ENCODE measurements at places on chromosomes 3 and 15.

DNA sequence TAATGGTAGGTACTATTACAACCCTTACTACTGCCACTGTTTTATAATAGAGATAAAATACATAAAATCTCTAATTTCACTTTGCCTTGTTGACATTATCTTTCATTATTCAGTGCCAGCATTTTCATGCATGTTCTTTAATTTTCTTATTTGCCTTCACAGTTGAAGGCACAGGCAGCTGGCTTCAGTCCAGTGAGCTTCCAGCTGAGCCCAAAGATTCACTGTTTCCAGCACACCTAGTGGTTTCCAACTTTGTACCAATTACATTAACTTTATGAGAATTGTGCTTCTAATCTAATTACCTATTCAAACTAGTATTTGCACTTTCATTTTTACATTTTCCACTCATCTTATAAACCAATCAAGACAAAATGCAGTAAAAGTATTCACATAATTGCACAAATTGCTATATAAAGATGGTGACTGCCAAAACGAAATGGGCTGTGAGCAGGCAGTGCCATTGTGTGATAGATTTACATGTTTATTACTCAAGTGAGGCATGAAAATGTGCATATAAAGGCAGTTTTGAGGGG is 228.3 kb downstream of the MFSD1 start:
- DNase-seq = no peak

DNA sequence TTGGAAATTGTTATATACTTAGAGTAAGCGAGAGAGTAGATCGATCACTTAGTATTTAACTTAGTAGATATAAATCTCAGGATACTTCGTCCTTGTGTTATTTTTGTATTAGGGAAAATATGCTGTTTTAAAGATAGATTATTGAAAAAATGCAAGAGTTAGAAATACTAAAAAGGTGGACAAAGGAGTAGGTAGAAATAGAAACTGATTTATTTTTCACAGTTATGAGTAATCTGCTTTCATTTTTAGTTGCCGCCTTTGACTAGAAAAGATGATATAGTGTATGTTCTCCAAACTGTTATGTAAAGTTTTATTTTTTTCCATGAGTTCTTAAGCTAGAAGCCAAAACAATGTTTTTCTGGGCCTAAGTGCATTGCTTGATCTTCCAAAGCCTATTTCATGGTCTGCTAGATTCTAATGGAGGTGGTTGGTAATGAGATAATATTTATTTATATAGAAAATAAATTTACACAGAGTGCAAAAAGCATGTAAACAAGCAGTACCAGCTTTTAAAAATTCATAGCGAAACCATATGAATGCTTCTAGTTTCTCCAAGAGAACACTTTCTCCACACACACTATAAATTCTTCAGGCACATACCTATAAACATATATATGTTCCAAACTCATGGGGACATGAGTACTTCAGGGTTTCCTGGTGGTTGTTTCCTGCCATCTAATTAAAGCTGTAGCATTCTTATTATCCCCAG is 61.1 kb downstream of the DIPK2A start:
- no peak for DNase-seq

DNA sequence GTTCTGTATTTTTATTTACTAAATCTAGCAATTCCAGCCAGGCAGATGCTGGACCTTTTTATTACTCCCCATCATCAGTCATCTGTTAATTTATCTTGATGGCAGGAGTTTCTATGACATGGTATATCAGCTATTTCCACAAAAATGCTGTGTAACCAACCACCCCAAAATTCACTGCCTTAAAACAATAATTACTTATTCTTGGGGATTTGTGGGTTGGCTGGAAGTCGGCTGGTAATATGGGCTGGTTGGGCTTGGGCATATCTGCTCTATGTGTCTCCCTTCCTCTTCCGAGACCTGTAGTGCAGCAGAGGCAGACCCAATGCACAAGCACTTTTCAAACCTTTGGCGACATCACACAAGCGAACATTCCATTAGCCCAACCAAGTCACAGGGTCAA is 92.1 kb upstream of the UBE2E1 start:
- DNase-seq = no peak

DNA sequence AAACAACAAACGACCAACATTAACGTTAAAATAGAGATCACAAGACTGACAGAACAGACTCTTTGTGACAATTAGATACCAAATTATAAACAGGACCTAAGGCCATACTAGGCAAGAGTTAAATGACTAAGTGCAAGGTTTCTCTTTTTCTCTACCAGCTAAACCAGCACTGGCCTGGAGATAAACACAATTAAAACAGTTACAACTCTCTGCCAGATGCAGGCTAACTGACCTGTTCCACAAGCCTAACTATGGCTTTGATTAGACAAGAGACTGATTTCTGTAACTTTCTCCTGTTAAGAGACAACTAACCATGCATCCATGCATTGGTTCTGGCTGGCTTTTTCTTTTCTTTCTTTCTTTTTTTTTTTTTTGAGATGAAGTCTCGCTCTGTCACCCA is 1.6 kb upstream of the ARL8B start:
- no peak for DNase-seq

GRCh38 chr3:28240441-28240840 is 978 bp upstream of the CMC1 start:
- no peak for DNase-seq

DNA sequence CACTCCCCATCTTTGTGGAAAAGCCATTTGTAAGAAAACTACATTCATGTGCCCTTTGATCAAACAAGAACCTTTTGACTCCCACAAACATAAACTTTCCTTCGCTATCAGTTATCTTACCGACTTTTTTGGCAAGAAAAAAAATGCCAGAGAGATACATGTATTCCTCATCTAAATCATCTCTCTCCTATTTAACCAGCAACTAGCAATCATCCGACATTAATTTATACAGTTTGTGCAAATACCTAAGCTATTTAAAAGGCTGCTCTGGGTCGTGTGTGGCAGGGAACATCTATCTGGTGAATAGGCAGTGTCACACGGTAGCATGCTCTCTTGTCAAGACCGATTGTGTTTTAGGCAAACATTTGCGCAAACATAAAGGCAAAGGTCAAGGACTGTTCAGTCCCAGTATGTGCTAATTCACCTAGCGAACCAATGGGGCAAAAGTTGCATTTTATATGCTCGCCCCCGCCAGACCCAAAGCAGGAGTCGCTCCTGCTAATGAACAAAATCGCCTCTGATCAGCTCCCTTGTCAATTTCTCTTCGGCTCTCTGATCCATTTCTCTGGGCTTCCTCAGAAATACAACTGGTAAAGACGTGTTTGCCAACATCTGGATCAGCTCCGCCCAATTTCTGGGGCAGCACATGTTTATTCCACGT is 37.7 kb downstream of the ZIC4 start:
- no peak for DNase-seq

- no peak for DNase-seq
Measured at GRCh38 chr15:72535911-72536310, 61.8 kb downstream of the ARIH1 start.

DNA sequence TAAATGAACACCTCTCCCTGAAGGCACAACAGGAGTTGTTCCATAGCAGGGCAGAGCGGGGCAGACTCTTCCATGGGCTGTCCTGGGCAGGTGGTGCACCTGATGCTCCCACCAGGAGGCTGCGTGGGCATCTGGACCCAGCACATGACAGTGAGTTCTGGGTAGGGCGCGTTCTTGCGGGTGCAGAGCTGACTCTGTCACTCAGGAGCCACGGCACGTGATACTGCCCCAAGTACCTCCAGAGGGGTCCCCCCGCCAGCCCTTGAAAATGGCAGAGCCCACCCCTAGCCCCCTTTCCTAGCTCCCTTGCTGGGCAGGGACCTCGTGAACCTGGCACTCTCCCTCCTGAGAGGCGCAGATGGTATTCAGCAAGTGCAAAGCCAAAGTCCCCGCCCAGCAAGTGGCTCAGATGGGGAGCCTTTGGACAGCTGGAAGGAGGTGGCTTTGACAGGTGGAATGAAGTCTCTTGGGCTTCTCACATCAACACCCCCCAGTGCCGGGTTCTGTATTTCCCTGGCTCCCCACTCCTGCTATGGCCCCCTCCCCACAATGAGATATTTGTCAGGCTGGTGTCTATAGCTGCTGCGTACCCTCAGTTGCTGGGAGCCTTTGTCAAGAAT is 172.1 kb downstream of the TBC1D2B start:
- DNase-seq = no peak

DNA sequence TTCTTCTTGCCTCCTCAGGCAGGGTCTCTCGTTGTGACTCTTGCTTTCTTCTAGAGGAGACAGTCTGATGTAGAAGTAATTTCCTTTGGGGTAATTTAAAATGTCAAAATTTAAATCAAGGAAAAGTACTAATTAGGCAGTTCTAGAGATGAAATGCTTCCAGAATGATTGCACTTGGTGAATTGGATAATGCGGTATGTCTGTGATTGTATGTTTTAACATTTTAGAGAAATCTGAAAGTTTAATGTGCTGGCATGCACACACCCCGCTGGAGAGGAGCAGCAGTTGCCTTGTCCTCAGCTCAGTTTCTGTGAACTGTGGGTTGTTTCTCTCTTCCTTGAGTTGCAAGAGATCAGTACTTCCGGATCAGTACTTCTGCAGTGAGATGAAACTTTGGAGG is 322.9 kb upstream of the CTDSPL start:
- DNase-seq = no peak

DNA sequence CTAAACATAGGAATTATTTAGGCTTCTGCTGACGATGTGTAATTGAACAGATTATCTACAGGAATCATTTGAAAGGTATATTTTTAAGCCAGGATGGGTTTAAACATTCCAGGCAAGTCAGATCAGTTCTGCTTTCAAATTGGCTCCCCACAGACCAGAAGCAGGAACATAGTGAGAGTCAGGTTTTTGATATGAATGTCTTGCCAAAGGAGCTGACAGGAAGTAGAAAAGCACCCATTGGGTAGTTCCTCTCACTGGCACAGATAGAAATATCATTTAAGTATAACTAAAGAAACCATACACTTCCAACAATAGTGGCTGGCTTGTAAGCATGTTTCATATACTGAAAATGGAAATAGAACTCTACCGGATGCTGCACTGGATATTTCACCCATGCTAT is 95.2 kb downstream of the CLDN1 start:
- DNase-seq = no peak

DNA sequence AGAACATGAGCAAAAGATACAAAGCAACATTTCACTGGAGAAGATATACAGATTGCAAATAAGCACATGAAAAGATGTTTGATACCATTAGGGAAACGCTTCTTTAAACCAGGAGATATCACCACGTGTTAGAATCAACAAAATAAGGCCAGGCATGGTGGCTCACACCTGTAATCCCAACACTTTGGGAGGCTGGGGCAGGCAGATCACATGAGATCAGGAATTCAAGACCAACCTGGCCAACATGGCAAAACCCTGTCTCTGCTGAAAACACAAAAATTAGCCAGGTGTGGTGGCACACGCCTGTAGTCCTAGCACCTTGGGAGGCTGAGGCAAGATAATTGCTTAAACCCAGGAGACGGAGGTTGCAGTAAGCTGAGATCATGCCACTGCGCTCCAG is 20.5 kb upstream of the MUC20 start:
- no peak for DNase-seq

GRCh38 chr3:62665627-62666437 is 209.4 kb downstream of the CADPS start:
- peak; percentile 55 for DNase-seq

DNA sequence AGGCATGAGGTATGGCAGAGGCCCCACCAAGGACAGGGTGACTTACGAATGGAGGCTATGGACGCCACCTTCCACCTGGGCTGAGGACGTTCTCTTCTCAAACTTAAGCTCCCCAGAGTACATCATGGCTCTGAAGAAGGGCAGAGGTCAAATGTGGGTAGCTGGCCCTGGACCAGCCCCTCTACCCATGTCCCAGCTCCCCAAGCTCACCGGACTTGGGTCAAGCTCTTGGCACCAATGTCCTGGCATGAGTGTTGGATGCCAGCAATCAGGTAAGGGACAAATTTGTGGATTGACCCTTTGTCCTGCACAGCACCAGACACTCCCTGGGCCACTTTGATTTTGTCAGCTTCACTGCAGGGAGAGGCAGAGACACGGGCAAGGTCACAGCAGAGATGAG is 2.5 kb downstream of the NDUFAF3 start:
- no peak for DNase-seq

DNA sequence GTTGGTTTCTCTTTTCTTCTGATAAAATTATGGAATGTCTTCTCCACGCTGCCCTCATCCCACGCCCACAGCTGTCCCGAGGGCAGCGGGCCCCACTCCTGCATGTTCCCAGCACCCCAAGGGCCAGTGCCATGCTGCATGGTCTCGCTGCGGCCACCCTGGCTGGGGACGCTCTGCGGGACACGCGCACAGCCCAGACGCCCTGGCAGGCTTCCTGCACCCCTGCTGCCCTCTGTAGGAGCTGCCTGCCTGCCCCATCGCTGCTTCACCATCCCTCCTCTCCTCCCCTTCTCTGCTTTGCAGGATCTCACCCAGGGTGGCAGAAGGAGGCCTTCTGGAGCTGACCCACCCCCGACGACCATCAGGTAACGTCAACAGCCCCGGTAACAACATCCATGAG is 22.8 kb downstream of the SLC6A1 start:
- no peak for DNase-seq

Measured in amygdala (tissue), 56 donors.